ENCODE measurements at places on chromosomes 12 and 14.

- no peak for DNase-seq
Observed at GRCh38 chr12:27965966-27966365, 6.6 kb downstream of the PTHLH start.

- DNase-seq: no peak
Observed at GRCh38 chr14:77378701-77379100, 1.5 kb downstream of the SAMD15 start.

DNA sequence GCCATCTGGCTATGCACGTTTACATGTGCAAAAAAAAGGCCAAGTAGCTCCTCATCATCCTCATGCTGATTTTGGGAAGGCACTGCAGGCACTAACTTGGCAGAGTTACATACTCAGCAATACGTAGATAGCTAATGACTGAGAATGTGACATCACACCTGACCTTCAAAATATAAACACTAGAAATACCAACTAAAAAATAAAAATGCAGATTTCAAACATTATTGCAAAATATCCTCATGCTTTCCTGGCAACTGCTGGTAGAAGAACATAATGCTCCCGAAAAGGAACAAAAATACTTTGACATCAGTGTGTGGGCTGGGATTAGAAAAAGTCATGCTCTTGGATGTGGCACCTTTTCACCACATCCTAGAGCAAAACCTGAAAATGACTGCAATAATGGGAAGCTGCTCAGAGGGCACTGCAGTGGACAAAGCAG, 153.2 kb upstream of the ABCD2 start:
- DNase-seq: no peak

DNA sequence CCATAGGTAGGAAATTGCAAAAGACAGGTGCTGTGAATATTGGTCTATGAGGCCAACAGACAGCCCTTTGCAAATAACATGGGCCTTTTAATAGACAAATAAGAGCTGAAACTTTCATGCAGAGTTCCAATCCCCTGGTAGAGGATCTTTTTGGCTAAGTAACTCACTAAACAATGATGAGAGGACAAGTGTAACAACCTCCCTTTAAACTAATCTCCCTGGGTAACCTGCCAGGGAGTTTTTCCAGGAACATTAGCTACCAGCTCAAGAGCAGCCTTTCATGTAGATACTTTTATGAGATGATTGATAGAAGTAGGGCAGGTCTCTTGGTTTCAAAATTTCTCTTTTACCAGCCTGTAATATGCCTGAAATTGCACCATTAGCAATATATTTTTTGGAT, 13.8 kb upstream of the CACNA1C start:
- DNase-seq: no peak

DNA sequence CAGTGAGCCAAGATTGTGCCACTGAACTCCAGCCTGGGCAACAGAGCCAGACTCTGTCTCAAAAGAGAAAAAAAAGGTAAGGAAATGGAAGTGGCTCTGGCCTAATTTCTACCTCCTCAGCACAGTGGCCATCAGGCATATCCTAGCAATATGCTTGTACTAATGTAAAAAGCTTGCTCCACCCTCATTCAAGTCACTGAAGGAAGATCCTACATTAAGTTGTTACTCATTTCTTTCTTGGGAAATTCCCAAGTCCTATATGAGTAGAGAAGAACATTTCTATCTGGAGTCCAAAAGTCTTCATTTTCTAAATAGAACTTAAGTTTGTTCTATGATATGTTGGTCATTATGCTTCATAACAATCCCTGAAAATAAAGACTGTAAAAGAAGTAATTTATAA, 67.3 kb upstream of the HOXC13 start:
- DNase-seq: no peak

GRCh38 chr12:45220363-45220931, 4.6 kb downstream of the ANO6 start:
- no peak for DNase-seq

GRCh38 chr12:76692846-76693245, 71.1 kb upstream of the ZDHHC17 start:
- DNase-seq: no peak

DNA sequence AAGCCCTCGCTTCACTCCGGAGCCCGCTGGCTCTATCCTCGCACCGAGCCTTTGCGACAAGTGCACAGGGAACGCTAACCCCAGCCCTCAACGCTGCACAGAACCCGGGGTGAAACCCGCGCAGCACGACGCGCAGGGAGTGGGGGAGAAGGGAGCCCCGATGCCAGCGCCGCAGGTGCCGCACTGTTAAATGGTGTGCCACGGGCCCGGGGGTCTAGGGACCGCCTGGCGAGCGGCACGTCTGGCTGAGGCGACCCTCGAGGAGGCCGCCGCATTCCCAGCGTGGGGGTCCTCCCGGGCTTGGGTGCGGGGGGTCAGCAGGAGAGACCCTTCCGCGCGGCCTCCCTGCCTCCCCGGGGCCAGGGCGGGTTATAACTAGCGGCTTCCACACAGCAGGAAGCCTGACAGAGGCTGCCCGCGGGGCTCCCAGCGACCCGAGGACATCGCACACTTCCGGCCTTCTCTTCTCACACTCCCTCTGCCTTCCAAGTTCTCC, 23.8 kb upstream of the LRTM2 start:
- no peak for DNase-seq

All from NCI-H524 treated with DMSO at 0.1 percent for 48 hours (cell line).